Stimulated activated CD8-positive, alpha-beta memory T cell treated with anti-CD3 and anti-CD28 coated beads, Interleukin-12 subunit alpha, Interleukin-12 subunit beta, amount 100 ng/mL, for 4 hours (primary cell): ENCODE measurements at places on chromosomes 2 and 18.

DNA sequence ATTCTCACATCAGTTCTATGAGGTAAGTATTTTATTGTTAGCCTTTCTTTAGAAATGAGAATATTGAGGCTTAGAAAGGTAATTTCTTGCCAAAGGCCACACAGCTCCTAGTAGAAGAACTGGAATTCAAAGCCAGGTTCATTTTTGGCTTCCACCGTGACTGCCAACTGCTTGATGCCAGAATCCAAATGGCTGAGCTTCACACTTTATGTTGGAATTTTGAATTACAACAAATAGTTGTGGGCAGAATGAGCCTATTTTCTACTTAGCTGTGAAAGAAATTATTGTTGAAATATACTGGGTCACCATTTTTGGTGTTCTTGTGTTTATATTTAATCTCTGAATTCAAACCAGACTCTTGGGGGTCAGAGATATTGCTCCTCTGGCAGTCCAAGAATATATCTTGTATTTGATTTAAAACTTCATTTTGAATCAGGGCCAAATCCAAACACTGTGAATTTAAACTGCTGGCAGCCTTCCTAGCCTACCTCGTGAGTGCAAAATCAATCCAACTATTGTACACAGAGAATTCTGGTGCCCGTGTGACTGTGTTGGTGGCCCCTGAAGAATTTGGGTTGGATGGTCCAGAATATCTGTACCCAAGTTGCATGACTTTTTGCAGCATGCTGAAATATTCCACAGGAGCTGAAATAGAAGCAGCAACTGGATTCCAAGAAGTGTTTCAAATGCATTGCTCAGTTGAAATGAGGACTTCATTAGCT lies 35.6 kb upstream of the LPIN1 start:
- DNase-seq, result no peak

- no peak for DNase-seq
These were observed 130.6 kb downstream of the FMNL2 start for GRCh38 chr2:152465541-152465940.

GRCh38 chr18:2642771-2643170 lies 12.8 kb upstream of the SMCHD1 start:
- DNase-seq, result no peak

DNA sequence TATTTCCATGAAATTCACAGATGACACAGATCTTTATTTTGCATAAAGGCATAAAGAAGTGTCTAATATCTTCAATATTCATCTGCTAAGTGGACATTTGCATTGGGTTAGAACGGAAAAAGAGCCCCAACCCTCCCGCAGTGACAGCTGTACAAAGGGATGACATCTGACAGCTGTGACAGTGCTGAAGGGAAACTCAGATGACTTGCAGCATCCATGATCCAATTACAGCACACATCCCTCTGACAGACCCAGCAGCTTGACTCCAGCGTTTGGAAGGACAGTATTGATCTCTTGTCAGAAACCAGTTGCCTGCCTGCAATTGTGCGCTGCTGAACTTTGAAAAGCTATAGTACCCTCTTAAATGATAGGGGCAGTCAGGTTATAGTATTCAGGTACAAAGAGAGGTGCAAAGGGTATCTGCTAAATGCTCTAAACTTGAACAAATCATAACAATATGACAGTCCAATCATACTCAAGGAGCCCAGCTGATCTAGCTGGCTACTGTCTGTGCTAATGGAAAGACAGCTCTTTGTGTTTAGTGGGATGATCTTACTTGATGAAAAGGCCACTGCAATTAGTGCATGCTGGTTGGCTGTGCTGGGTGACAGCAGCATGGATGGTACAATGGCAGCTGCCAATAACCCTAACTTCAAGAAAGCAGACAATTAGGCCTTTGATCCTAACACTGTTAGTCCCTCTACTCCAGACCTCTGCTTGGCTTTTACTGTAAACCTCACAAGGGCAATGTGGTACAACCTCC lies 599.2 kb downstream of the NR4A2 start:
- DNase-seq, result no peak

DNA sequence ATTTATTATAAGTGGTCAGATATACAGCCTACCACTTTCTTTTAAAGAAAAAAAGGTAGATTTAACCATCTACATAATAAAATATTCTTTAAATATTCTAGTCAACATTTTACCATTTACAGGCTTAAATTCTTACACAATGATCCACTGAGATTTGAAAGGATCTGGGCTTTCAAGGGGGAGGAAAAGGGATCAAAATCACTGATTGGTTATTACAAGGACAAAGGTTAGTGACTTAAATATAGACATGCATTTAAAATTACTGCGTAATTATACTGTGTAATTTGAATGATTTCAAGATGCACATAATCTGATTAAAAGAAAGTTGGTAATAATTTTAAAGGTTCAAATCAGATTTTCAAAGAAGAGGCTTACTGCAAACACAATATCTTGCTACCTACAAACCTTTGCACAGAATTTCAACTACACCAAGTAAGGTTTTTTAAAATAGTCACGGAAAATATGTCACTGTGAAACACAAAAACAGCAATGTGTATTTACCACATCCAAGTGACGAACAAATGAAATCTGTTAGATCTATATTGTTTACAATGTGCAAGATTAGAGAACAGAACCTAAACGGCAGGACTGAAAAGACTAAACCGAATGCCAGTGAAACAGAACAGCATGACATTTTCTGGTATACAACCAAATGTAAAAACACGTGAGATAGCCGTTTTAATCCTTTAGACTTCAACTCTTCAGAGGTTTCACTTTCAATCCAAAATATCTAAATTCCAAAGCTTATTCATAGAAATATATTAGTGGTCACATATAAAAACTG lies 40.8 kb downstream of the RTN4 start:
- no peak for DNase-seq

- no peak for DNase-seq
These were observed 36.2 kb upstream of the IGFBP2 start for GRCh38 chr2:216596980-216597509.

DNA sequence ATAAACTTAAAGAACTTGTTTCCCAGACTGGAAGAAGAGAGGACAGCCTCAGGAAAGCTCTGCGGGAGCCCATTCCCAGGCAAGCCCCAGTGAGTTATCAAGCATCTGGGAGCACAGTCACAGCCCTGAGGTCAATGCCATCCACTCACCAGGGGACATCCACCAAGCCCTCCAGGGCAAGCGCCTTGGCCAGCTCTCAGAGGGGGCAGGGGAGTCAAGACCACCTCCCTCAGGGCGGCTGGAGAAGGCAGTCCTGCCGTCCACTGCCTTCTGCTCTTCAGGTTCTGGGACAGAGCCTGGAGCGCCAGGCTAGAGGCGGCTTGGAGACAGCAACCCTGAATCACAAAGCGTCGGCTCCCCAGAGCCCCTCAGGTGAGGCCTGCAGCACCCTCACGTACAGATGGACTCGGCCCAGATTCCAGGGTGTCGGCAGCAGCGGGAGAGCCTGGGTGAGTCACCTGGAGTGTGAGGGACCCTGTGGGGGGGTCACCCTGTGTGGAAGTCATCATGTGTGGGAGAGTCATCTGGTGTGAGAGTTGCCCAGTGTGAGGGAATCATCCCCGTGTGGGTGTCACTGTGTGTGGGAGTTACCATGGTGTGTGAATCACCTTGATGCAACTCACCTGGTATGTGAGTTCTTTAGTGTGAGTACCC lies 100.9 kb upstream of the TEX51 start:
- no peak for DNase-seq

GRCh38 chr2:158890296-158890905 lies 78.0 kb upstream of the TANC1 start:
- DNase-seq, result no peak

DNA sequence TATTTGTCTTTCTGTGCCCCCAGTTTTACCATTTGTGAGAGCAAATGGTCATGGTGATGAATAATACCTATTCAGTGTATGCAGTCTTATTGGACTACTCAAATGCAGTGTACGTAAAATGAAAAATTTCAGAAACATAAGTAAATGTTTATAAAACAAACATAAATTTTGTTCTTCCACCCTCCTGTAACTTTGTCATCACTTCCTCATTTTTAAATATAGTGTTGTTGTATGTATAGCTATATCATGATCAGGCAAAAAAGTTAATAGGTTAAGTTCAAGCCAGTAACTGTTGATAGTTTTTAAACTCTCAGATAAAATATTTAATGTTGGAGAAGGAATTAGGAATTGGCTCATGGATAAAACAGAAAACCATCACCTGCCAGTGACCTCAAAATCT lies 93.2 kb downstream of the KLF7 start:
- DNase-seq, result no peak

- no peak for DNase-seq
These were observed 16.2 kb downstream of the TOGARAM2 start for GRCh38 chr2:28997237-28997846.

- DNase-seq, result no peak
These were observed 64.4 kb downstream of the LCLAT1 start for GRCh38 chr2:30511122-30512083.

DNA sequence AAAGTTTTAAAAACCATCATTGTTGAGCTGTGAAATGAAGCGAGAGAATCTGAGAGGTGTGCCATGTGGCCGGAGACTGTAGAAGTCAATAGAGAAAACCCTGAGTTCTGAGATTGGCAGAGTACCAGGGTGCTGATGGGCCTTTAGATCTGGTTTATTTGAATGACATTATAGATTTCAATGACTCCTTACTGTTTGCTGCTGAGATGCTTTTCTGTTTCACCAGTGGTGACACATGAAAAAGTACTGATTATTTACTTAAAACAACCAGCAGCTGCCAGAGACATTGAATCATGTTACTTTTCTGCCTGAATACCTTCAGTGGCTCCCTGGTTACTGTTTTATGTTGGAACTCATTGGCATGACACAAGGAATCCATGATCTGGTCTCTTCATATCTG lies 602.7 kb upstream of the ZNF804A start:
- DNase-seq, result no peak

- DNase-seq, result no peak
These were observed 9.2 kb downstream of the SPR start for GRCh38 chr2:72896446-72896845.

DNA sequence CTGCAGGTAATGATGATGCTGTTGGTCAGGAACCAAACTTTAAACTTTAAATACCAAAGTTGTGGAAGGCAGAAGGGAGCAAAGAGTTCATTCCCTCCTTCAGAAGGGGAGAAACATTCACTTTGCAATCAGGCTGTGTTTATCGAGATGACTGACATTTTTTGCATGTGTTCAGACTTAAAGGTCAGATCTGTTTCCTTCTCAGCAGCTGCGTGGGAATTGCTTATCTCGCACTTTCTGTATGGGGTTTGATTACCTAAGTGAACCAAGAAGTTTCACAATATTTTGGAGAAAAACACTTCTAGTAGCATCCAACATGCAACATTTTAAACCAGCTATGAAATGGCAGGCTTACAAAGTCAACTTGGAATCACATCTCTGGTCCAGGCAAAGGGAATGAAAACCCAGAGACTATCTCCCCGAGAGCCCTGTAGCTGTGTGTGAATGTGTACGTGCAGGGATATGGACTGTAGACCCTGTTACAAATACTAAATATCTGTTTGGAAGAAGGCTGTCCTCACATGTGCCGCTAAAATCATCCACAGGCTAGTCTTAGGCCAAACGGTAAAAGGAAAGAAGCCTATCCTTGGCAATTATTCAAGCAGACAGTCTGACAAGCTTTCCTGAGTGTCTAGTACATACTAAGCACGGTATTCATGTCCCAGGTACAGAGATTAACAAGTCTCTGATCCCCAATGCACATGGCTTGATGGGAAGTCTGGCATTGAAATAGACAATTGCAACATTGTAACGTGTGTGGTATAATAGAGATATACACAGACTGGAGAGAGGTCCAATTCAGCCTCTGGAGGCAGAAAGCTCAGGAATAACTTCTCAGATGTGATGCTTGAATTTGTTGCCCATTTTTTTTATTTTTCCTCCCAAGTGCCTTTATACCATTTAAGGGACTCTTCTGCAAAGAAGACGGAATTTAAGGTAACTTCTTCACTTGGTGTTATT lies 483.1 kb downstream of the DPP10 start:
- DNase-seq, result no peak

GRCh38 chr2:150204451-150204850 lies 283.0 kb downstream of the RND3 start:
- no peak for DNase-seq

DNA sequence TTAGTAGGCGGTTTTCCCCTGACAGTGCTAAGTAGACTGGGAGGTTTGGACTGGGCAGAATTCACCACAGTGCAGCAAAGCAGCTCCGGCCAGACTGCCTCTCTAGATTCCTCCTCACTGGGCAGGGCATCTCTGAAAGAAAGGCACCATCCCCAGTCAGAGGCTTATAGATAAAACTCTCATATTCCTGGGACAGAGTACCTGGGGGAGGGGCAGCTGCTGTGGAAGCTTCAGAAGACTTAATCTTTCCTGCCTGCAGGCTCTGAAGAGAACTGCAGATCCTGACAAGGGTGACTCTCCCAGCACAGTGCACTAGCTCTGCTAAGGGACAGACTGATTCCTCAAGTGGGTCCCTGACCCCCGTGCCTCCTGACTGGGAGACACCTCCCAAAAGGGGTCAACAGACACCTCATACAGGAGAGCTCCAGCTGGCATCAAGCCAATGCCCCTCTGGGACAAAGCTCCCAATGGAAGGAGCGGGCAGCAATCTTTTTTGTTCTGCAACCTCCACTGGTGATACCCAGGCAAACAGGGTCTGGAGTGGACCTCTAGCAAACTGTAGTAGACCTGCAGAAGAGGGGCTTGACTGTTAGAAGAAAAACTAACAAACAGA lies 266.8 kb upstream of the CRIM1 start:
- DNase-seq, result no peak

GRCh38 chr2:14960686-14961324 lies 328.3 kb downstream of the LRATD1 start:
- DNase-seq, result no peak
